ENCODE measurements at places on chromosomes 12 and 14. TPM values are rescaled to one million over a fixed set of nuclear protein-coding genes. Genes with fewer than 3 reads are reported as not detected.

GPRC5D gene
- total RNA-seq = not detected

ANKRD13A gene
- 87.4 TPM for total RNA-seq

KRT73 gene
- not detected for total RNA-seq

CCDC175 gene
- total RNA-seq = not detected

RFX4 gene
- total RNA-seq = 10.6 TPM

ATF7 gene
- total RNA-seq = 46.7 TPM

PTGER2 gene
- total RNA-seq = 8.9 TPM

GLIPR1L2 gene
- total RNA-seq = 1.4 TPM

EPS8 gene
- total RNA-seq = 67.4 TPM

GPR65 gene
- 0.57 TPM for total RNA-seq
